Stimulated activated CD4-positive, alpha-beta T cell treated with anti-CD3 and anti-CD28 coated beads, Interleukin-15, amount 100 ng/mL, for 1 hour (primary cell): ENCODE measurements at places on chromosomes 2 and 18.

DNA sequence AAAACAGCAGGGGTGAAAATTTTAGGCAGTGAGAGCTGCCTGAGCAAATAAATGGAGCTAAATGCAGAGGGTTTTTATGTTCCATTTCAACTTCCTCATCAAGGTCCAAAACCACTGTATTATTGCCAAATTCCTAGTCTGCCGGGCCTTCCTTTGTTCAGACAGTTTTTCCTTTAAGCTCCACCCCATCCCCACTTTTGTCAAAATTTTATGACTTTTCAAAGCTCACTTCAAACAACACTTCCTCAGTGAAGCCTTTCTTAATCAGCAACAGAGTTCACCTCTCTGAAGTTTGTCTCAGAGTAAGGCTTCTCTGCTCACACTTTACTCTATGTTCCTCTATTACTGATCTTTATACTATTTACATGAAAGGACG, 81.3 kb downstream of the CERKL start:
- DNase-seq, result no peak

DNA sequence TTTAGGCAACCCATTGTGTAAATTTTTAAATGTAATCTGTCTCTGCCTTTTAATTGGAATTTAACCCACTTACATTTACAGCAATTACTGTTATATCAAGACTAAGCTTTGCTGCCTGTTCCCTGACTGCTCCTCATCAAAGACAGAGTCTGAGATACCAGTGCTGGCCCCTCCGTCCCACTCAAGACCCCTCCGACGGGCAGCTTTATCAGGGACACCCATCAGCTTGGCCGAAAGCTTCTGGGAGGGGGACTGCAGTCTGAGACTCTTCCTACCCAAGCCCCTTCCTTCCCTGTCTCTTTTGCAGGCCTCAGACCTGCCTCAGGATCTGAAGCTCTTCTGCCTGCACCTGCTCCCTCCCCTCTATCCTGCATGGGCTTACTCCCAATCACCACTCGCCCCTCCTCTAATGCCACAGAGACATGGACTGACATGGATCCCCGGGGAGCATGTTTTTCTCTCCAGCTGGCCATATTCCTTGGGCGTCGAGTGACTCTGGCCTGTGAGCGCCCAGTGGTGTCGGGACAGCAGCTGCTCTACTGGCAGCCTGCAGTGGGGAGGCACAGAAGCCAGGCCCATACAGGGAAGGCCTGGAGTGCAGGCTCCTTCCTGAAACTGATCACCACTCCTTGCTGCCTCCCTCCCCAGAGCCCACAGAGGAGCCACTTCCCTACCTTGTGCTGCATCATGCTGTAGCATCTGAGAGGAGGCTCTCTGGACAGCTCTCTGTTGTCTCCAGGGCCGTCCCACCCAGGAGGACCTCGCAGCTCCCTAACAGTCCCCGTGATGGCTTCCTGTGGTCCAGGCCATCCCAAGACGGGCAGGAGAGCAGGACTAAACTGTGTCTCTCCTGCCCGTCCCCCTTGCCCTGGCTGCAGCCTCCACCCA, 3.7 kb upstream of the KIF1A start:
- no peak for DNase-seq

DNA sequence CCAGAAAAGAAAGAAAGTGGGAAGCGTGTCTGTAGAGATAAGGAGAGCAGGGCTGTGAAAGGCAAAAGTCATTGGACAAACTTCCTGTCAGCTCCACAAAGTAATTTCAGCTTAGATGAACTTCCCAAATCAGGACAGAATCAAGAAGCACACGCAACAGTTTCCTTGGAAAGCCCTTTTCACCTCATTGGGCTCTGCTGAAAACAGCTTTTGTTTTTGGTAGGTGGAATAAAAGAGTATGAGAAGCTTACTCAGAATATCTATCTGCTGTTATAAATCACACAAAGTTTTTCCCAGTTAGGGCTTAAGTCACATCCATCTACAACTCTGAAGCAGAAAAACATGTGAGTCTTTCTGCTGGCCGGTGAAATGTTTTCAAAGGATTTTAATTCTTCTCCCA, 42.4 kb upstream of the EFEMP1 start:
- no peak for DNase-seq

DNA sequence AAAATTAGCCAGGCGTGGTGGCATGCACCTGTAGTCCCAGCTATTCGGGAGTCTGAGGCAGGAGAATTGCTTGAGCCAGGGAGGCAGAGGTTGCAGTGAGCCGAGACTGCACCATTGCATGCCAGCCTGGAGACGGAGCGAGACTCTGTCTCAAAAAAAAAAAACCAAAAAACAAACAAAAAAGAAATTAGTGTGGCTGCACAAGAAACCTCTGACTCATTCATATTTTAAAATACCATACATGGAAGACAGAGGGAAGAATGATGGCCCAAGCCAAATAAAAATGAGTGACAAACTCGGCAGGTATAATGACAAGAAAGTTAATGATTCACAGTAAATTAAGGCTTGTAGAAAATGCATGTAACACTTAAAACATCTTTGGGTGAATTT, 875.8 kb downstream of the EPHA4 start:
- DNase-seq, result no peak

DNA sequence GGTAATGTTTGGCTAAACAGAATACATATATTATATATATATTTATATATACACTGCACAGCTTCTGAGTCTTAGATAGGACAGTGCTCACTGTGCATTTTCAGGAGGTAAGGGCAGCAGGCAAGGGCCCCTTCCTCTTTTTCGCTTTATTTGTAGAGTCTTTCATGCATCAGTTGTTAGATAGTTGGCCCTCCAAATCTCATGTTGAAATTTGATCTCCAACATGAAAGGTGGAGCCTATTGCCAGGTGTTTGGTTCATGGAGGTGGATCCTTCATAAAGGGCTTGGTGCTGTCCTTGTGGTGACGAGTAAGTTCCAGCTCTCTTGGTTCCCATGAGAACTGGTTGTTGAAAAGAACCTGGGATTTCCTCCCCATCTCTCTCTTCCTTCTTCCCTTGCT, 48.1 kb downstream of the TSN start:
- DNase-seq, result no peak

GRCh38 chr2:41900101-41900577, 147.7 kb upstream of the PKDCC start:
- DNase-seq, result no peak

GRCh38 chr2:241775223-241776177, 1.1 kb upstream of the GAL3ST2 start:
- no peak for DNase-seq

DNA sequence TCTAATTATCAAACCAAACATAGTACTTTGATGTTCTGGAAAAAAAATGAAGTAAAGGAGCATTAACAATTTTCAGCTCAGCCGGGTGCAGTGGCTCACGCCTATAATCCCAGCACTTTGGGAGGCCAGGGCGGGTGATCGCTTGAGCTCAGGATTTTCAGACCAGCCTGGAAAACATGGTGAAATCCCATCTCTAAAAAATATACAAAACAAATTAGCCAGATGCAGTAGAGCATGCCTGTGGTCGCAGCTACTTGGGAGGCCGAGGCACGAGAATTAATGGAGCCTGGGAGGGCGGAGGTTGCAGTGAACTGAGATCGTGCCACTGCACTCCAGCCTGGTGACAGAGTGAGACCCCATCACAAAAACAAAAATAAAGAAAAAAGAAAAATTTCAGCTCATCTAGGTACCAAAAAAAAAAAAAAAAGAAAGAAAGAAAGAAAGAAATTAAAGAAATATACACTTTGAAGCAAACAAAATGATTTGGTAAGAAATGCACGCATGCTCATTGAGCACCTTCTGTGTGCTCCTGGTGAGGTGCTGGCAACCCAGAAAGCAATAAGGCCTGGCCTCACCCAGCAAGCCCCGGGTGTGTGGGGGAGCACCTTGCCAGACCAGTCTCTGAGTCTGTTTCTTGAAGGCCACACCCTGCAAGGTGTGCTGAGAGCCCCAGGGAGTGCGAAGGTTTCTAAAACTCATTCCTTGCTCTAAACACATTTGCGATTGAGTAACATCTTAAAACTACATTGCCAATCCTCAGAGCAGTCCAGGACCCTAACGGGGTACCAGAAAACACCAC, 133.5 kb downstream of the TFCP2L1 start:
- DNase-seq, result no peak

GRCh38 chr2:230262246-230262645, 36.7 kb downstream of the SP140 start:
- no peak for DNase-seq

GRCh38 chr2:109374548-109375130, 239.1 kb downstream of the SEPTIN10 start:
- DNase-seq, result no peak
